ENCODE measurements at places on chromosomes 12 and 14. TPM values are rescaled to one million over a fixed set of nuclear protein-coding genes. Genes with fewer than 3 reads are reported as not detected.

DNA sequence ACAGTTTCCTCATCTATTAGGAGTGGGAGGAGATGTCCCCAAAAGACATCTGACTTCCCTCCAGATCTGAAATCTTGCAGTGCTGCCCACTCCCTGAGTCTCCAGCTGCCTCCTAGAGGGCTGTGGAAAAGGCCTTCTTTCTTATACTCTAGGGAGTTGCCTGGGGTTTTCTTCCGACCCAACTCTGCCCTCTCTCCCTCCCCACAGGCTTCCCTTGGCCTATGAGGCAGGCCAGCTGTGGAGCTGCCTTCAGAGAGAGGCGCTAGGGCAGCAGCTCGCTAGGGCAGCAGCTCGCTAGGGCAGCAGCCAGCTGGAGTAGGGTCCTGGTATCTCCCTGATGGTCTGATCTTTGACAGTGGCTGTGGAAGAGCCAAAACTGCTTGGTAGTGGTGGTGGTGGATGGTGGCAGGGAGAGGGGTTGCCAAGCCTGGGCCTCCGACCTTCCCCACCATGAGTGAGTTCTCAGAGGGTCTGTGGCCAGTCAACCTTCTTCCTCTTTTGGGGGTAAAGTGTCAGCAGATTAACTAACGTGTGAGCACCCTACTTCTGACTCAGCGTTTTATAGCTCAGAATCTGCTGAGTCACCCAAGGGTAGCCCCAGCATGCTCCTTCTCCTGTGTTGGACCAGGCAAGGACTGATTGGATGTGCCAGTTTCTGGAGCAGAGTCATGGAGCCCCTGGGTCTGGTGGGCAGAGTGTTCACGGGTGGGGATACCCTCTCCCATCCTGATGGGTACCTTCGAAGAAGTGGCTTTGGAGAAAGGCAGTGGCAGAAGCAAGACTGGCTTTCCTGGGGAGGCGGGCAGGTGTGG, 2.3 kb downstream of the SLC48A1 start:
- peaks cover 34% of the 10 kb centered on the region for H3K4me1 ChIP-seq
- H3K27ac ChIP-seq: peak overlapping the region; percentile 65
- no peaks in the 10 kb centered on the region for H3K27me3 ChIP-seq
- peak; percentile 62 for DNase-seq
- H3K4me3 ChIP-seq: no peak overlapping the region

- DNase-seq: no peak
- no peaks in the 10 kb centered on the region for H3K27me3 ChIP-seq
- H3K4me1 ChIP-seq: no peaks in the 10 kb centered on the region
- H3K36me3 ChIP-seq: no peaks in the 10 kb centered on the region
Observed at GRCh38 chr14:95935228-95935822, 58.7 kb downstream of the TUNAR start.

DNA sequence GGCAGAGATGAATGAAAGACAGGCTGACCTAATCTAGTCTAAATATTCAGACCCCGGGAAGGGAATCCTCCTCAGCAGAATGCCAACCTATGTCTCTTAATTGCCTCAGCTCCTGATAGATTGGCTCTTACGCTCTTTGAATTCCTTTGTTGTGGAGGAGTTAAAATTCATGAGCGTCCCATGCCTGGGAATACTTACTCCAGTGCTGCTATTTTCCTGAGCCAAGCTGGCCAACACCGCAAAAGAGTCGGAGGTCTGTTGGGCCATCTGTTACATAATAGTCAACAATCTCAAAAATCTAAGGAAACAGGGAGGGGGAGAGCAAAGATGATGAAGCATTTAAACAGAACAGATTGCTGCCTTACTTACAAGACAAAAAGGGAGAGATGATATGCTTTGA, 182.8 kb downstream of the ASCL1 start:
- no peak overlapping the region for H3K4me3 ChIP-seq
- DNase-seq: no peak
- no peaks in the 10 kb centered on the region for H3K36me3 ChIP-seq
- no peaks in the 10 kb centered on the region for H3K27me3 ChIP-seq

DNA sequence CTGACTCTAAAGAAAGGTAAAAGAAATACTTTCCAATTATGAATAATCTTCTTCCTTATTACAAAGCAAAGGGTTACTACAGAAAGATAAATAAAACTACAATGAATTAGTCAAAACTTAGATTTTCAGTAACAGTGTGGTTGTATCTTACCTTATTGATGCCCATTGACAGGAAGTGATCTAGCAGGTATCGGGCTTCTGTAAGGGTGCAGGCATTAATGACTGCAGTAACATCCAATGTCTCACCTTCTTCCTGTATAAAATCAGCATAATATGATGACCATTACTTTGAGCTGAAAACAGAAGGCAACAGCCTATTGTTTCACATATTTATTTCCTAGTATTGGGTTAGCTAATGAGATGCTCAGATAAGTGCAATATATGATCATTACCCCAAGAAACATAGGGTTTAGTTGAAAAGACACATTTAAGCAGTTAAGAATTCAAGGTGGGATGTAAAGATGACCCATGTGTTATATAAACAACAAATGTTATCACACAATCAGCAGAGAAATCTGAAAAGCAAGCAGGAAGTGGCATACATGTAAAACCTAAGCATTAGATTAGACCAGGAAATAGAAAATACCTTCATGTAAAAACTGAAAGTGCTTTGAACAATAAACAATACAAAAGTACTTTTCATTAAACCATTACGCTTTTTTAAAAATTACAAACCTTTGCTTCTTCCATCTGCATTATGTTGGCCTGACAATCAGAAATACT, 111.2 kb downstream of the KIF21A start:
- H3K36me3 ChIP-seq: no peaks in the 10 kb centered on the region
- no peaks in the 10 kb centered on the region for H3K27me3 ChIP-seq
- no peak for DNase-seq
- H3K27ac ChIP-seq: no peak overlapping the region
- peaks cover under 1% of the 10 kb centered on the region for H3K4me1 ChIP-seq
- no peak overlapping the region for H3K4me3 ChIP-seq

DNA sequence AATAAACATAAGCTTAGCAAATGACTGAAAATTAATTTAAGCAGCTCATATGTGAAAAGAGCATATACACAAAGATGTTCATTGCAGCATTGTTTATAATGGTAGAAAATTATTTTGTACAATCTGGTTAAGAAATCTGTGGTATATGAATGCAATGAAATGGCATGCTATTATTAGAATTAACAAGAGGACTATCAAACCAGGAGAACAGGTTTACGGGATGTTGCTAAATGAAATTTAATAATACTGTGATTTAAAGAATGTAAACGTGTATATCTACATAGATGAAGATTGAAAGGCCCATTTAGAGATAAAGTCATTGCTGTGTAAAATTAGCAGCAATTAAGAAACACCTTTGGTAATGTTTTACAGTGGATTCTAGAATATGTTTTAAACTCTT, 70.5 kb downstream of the EID3 start:
- no peak overlapping the region for H3K4me3 ChIP-seq
- no peak overlapping the region for H3K27ac ChIP-seq
- DNase-seq: no peak
- no peaks in the 10 kb centered on the region for H3K36me3 ChIP-seq

DNA sequence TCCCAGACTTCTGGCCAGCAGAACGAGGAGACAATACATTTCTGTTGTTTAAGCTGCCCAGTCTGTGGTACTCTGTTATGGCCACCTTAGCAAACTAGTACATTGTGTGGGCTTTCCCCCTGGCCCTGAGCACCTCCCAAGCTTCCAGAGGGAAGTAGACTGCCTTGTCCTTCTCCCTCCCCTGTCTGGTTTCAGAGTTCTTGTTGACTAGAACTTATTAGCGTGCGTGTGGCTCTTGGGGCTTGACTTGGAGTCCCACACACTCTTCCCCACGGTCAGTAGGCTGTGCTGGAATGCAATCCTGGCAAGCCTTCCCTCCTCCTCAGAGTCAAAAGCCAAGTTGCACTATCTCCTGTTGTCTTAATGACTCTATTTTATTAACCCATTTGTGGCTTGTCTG, 27.7 kb downstream of the FBLN5 start:
- peaks cover 9% of the 10 kb centered on the region for H3K4me1 ChIP-seq
- no peak overlapping the region for H3K4me3 ChIP-seq
- H3K27me3 ChIP-seq: no peaks in the 10 kb centered on the region
- H3K36me3 ChIP-seq: no peaks in the 10 kb centered on the region
- no peak for DNase-seq

Gene SLC6A12
- polyA plus RNA-seq: 1.5 TPM

Gene PIWIL1
- polyA plus RNA-seq: not detected

Gene YBX3
- polyA plus RNA-seq: 302 TPM

Gene TGM1
- 1.7 TPM for polyA plus RNA-seq

Gene EML5
- 5.7 TPM for polyA plus RNA-seq

Gene RERG
- polyA plus RNA-seq: 96.8 TPM

Measured in ovary (tissue), 10 donors.